ENCODE measurements at places on chromosomes 13 and 19.

DNA sequence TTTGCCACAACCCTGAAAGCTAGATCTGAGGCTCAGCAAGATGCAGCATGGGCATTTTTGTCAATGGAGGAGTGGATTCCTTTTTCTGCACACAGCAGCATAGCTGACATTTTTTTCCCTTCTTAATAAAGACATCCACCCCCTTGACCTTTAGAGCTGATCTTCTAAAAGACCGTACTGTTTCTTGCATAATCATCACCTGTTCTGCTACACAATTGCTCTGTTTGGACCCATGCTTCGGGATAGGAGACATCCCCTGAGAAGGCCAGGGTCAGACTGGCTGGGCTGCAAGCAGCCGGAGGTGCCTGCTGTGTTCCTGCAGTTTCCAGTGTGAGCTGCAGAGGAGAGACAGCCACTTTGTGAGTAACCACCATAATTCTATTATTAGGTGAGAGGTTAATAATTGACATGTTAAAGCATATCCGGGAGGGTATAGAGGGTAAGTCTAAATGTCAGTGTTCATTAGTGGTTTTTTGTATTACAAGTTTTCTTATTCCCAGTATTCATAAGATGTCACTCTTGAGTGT is 108.5 kb upstream of the C1QTNF9B start:
- H3K4me3 ChIP-seq, result no peak overlapping the region
- H3K27me3 ChIP-seq, result peaks cover 2% of the 10 kb centered on the region
- no peaks in the 10 kb centered on the region for H3K4me1 ChIP-seq
- H3K36me3 ChIP-seq, result no peaks in the 10 kb centered on the region
- DNase-seq, result no peak
- no peak overlapping the region for H3K27ac ChIP-seq

DNA sequence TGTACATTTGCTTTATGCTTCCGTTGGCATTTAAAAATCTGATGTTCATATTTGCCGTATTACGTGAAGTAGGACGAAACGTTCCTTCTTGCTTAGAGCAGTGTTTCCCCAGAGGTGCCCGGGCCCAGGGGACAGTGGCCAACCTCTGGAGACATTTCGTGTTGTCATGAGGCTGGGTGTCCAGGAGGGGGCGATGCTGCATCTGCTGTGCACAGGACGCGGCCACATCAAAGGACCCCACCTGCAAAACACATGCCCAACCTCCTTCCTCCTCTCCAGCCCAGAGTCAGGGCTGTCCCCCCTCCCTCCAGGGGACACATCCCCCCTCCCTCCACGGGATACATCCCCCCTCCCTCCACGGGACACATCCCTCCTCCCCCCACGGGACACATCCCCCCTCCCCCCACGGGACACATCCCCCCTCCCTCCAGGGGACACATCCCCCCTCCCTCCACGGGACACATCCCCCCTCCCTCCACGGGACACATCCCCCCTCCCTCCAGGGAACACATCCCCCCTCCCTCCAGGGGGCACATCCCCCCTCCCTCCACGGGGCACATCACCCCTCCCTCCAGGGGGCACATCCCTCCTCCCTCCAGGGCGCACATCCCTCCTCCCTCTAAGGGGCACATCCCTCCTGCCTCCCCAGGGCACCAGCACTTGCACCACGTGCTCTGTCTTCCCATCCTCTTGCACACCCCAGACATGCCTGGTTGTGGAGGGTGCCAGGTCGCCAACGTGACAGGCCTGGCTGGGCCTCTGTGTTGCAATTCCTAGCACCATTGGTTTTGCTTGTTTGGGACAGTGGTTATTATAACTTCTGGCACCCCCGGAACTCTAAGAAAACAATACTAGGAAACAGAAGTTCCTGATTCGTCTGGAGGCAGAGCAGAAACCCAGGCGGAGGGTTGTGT is 46.7 kb downstream of the GAS6 start:
- H3K36me3 ChIP-seq, result peaks cover 16% of the 10 kb centered on the region
- H3K27me3 ChIP-seq, result peaks cover 3% of the 10 kb centered on the region
- peak overlapping the region; percentile 97 for H3K4me3 ChIP-seq
- peaks cover 18% of the 10 kb centered on the region for H3K4me1 ChIP-seq
- H3K27ac ChIP-seq, result peak overlapping the region; percentile 18

GRCh38 chr19:6491802-6492592 is 10.1 kb downstream of the TUBB4A start:
- H3K36me3 ChIP-seq, result peaks cover 2% of the 10 kb centered on the region
- H3K27ac ChIP-seq, result no peak overlapping the region
- peaks cover 12% of the 10 kb centered on the region for H3K4me1 ChIP-seq
- H3K27me3 ChIP-seq, result no peaks in the 10 kb centered on the region
- H3K4me3 ChIP-seq, result no peak overlapping the region

DNA sequence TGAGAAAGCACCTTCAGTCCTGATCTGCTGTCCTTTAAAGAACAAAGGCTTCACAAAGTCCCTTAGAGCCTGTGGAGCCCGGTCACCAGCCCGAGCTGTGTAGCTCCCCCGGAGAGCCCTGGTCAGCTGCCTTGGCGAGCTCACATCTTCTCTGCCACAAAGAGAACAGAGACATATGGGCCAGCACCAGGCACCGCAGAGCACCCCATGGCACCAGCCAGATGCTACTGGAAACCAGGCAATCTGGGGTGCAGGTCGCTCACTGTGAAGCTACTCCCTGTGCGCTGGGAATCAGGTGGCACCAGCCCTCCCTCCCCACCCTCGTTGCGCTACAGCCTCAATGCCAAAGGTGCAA is 44.3 kb upstream of the F7 start:
- H3K27ac ChIP-seq, result no peak overlapping the region
- no peaks in the 10 kb centered on the region for H3K27me3 ChIP-seq
- no peak for DNase-seq
- no peak overlapping the region for H3K4me3 ChIP-seq
- H3K36me3 ChIP-seq, result no peaks in the 10 kb centered on the region

DNA sequence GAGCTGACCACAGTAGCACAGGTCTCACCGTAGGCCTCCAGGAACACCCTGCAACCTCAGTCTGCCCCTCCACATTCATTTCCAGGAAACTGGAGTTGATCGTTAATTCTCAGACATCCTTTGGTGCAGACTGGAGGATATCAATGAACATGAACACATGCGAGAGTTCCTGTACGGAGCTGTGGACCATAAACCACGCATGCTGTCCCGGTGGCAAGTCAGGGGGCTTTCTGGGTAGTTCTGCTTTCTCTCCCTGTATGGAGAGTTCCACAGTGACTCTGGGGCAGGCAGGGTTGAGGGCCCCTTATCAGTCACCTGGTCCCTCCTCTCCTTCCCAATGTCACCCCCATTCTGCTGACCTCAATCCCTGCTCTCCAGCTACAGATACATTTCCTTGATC is 55.5 kb upstream of the URI1 start:
- DNase-seq, result no peak
- no peaks in the 10 kb centered on the region for H3K36me3 ChIP-seq
- H3K4me1 ChIP-seq, result no peaks in the 10 kb centered on the region
- H3K27me3 ChIP-seq, result no peaks in the 10 kb centered on the region
- H3K4me3 ChIP-seq, result no peak overlapping the region

DNA sequence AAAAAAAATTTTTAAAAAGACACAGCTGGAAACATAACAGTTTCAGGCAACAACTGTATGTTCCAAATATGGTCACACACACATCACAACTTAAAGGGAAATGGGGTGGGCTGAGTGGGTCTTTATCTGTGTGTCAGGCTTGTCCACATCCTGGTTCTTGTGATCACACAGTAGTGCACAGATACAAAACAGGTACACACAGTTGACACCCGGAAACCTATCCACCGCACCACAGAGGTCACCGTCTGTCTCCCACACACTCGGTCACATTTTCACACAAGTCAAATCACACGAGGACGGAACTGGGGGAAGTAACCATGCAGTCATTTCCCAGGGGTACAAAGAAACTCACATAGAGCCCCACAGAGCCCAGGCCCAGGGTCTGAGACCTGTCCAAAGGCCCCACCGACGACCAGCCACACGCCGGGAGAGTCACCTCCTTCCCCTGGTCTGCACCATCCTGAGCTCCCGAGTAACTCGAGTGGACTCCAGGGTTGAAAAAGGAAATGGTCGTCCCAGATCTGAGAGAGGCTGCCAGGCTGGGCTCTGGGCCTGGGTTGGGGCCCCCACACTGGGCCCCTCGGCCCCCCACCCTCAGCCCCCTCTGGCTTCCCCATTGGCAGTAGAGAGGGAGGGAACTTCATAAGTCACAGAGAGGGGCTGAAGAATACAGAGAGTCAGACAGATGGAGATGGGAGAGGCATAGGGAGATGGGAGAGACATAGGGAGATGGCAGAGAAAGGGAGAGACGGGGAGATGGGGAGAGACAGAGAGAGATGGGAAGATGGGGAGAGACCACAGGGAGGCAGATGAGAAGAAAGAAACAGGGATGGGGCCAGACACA is 1.3 kb upstream of the PPAN start:
- no peaks in the 10 kb centered on the region for H3K27me3 ChIP-seq
- H3K4me3 ChIP-seq, result peak overlapping the region; percentile 97
- peaks cover 53% of the 10 kb centered on the region for H3K4me1 ChIP-seq

GRCh38 chr13:97911311-97912138 is 42.0 kb upstream of the IPO5 start:
- no peak overlapping the region for H3K27ac ChIP-seq
- no peaks in the 10 kb centered on the region for H3K4me1 ChIP-seq
- H3K36me3 ChIP-seq, result no peaks in the 10 kb centered on the region

DNA sequence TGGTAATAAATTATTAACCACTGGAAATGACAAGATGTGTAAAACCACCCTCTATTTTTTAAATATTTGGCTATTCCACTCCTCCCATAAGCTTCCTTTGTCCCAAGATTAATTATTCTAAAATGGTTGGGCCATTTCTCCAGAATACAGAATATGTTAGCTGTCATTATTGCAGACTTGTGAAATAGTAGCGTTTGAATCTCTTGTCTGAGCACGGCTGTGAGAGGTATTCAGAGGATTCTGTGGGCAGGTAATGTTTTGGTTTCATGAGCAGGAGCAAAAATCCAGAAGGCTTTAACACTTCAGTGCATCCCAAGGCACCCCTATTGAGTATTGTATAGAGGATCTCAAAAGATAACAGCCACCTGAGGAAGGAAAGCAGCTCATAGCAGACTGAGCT is 256.0 kb downstream of the UQCRFS1 start:
- no peaks in the 10 kb centered on the region for H3K36me3 ChIP-seq
- H3K27me3 ChIP-seq, result peaks cover 2% of the 10 kb centered on the region
- DNase-seq, result no peak
- no peak overlapping the region for H3K27ac ChIP-seq

DNA sequence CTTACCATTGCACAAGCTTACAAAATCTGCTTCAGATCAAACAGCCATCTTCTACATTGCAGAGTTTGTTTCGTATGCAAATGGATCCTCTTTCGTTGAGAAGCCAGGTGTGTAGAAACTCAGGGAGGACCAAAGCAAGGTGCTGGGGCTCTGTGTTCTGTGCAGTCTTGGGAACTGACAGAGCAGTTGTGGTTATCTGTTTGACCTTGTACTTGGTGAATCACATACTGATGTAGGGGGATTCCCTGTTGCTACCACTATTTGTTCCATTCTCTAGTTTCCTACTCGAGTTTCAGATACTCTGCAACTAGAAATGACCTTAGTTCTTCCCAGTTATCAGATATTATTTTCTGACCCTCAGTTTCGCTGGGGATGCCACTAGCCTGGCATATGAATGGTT is 95.2 kb upstream of the CLDN10 start:
- H3K36me3 ChIP-seq, result peaks cover 1% of the 10 kb centered on the region
- no peak overlapping the region for H3K4me3 ChIP-seq
- no peaks in the 10 kb centered on the region for H3K27me3 ChIP-seq
- H3K27ac ChIP-seq, result no peak overlapping the region
- peak; percentile 47 for DNase-seq
- H3K4me1 ChIP-seq, result peaks cover 19% of the 10 kb centered on the region

GRCh38 chr19:49866933-49867782 is at the start of gene PNKP:
Gene PNKP, minus strand, starts transcription at chr19:49867576. Its CDS starts 372 bp downstream, at chr19:49867204.
- DNase-seq, result peak; percentile 93
- no peak within 1 kb of the TSS for H3K4me3 ChIP-seq
- H3K4me1 ChIP-seq, result peaks cover 46% of the 10 kb centered on the region
- H3K27me3 ChIP-seq, result no peaks in the 10 kb centered on the region
- peaks cover 33% of the 10 kb centered on the region for H3K36me3 ChIP-seq
- H3K27ac ChIP-seq, result no peak within 1 kb of the TSS

DNA sequence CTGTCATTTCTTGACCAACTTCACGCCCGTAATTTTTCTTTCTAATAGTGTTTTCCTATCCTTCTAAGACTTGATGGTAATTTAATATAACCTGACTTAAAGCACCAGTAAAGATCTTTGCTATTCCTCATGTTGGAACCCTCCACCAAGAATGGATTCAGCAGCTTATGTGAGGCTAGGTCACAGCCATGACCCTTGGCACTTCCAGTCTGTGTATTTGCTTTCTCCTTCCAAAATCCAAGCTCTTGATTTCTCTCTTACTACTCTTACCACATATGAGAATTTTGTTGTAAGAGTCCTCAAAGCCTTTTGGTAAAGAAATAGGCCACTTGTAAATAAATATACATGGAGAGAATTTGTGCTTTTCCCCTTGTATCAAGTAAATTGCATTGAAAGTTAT is 61.4 kb downstream of the DHRS12 start:
- H3K36me3 ChIP-seq, result peaks cover 43% of the 10 kb centered on the region
- no peak overlapping the region for H3K4me3 ChIP-seq
- peaks cover 22% of the 10 kb centered on the region for H3K4me1 ChIP-seq
- no peak overlapping the region for H3K27ac ChIP-seq

- no peaks in the 10 kb centered on the region for H3K27me3 ChIP-seq
- peak overlapping the region; percentile 82 for H3K4me3 ChIP-seq
- H3K27ac ChIP-seq, result peak overlapping the region; percentile 98
- H3K4me1 ChIP-seq, result peaks cover 45% of the 10 kb centered on the region
- DNase-seq, result no peak
Measured at GRCh38 chr13:27450921-27451471, 632 bp upstream of the MTIF3 start.

- H3K4me3 ChIP-seq, result no peak overlapping the region
- H3K4me1 ChIP-seq, result peaks cover 44% of the 10 kb centered on the region
Measured at GRCh38 chr19:17754634-17755442, 3.6 kb downstream of the FCHO1 start.
